ENCODE measurements at places on chromosomes 4 and X. TPM values are rescaled to one million over a fixed set of nuclear protein-coding genes. Genes with fewer than 3 reads are reported as not detected.

ZNF732 gene
- total RNA-seq, result 1.9 TPM

TECRL gene
- total RNA-seq, result 5.8 TPM

CLDN22 gene
- not detected for total RNA-seq

SPANXD gene
- total RNA-seq, result not detected

ELMOD2 gene
- total RNA-seq, result 24.8 TPM

PRR32 gene
- 9.7 TPM for total RNA-seq

UGT2B11 gene
- total RNA-seq, result not detected

TRIM60 gene
- total RNA-seq, result not detected

ACSL1 gene
- 79.7 TPM for total RNA-seq

NMU gene
- 5.1 TPM for total RNA-seq

KCNE5 gene
- total RNA-seq, result 6.5 TPM

PRAF2 gene
- total RNA-seq, result 8.1 TPM

GDPD2 gene
- 0.58 TPM for total RNA-seq

SPATA4 gene
- 0.88 TPM for total RNA-seq

SLC6A14 gene
- total RNA-seq, result not detected

DAPP1 gene
- 4.6 TPM for total RNA-seq

Data from metanephros (tissue), 2 donors.